NCI-H1105 treated with DMSO at 0.1 percent for 48 hours (cell line): ENCODE measurements at places on chromosomes 4 and X.

DNA sequence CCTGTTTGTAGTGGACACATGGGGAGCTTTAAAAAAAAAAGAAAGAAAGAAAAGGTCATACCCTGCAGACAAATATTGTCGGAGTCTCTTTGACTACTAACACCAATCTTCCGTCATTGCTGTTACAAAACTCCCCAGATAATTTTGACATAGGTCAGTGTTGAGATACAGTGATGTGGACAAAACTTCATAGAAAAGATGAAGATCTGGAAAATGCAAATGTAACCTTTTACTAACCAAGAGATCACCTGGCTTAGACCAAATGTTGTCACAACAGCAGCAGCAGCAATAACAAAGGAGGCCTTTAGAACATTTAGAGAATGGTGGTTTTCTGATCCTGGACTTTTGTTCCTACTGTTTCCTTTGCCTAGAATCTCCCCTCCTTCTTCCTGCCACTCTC, 8.1 kb upstream of the COMMD8 start:
- no peak for DNase-seq

GRCh38 chr4:42460043-42460442, 62.8 kb downstream of the SHISA3 start:
- no peak for DNase-seq

DNA sequence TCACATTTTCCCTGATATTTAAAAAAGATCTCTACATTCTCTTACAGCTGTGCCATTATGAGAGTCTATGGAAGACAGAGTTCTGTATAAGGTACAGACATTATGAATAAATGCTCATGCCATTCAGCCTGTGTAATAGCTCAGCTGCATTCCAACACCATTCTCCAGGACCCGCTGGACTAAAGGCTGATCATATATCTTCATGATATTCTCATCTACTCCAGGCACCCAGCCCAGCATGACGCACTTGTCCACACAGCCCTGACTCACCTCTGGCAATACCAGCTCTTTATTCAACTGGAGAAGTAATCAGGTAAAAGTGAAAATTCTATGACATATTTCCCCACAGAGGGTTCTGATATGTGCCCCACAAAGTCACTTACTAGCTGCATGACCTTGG, 437.5 kb upstream of the FGF16 start:
- no peak for DNase-seq

DNA sequence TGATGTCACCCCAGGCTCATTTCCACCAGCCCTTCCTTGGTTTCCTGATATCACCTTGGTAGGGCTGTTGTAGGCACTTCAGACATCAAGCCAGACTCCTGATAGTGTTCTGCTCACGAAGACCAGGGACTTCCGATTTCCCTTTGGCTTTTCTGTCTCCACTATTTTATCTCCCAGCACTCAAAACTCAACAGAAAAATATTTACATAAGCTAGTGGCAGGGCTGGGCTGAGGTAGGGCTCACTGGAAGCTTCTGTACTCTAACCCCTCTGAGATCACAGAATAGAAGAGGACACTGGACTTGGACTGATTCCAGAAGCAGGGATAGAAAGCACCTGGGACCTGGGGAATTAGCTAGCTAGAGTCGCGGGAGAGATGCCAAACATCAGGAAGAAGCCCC, 34.4 kb upstream of the EFNB1 start:
- peak; percentile 1 for DNase-seq

GRCh38 chrX:134542485-134542884, 82.5 kb downstream of the HPRT1 start:
- DNase-seq = peak; percentile 13

DNA sequence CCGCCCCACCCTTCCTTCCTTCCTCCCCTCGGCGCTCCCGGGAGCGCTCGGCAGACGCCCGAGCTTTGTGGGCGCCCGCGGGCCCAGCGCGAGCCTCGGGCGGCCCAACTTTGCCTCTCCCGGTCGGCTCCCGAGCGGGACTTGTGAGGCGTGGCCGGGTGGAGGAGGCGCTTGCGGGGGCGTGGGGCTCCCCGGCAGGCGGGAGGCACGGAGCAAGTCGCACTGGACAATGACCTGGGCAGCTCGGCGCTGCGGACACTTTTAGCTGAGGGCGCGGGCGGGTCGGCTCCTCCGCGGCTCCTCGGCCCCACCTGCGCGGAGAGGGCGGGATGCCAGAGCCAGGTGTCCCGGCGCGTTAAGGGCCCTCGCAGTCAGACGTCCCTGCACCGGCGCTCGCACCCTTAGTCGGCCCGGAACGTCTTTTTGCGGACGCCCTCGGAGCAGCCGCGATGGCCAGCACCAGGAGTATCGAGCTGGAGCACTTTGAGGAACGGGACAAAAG, 385 bp downstream of the DCLK2 start:
- peak; percentile 35 for DNase-seq
